Activated CD8-positive, alpha-beta memory T cell treated with anti-CD3 and anti-CD28 coated beads, Interleukin-2, amount 10 ng/mL, durations not matched to agents 7 days and 5 days (primary cell): ENCODE measurements at places on chromosomes 2 and 18.

DNA sequence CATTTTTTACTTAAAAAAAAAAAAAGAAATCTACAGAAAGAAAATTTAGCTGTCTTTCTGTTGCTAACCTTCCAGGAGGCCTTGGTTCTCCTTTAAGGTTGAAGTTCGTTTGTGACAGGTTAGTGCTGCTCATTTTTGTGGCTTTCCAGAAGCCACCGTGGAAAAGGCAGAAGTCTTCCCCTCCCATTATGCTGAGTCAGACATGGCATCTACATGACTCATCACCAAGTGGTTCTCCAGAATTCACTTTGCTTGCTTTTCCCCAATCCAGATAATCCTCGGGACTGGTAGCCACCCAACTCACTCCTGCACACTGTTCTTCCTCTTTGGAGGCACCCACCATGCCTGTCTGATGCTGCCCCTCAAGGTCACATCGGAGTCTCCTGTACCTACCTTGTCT lies 228.7 kb downstream of the PIK3C3 start:
- no peak overlapping the region for H3K4me3 ChIP-seq
- no peak overlapping the region for H3K27ac ChIP-seq
- H3K27me3 ChIP-seq, result peaks cover 2% of the 10 kb centered on the region
- no peaks in the 10 kb centered on the region for H3K4me1 ChIP-seq

DNA sequence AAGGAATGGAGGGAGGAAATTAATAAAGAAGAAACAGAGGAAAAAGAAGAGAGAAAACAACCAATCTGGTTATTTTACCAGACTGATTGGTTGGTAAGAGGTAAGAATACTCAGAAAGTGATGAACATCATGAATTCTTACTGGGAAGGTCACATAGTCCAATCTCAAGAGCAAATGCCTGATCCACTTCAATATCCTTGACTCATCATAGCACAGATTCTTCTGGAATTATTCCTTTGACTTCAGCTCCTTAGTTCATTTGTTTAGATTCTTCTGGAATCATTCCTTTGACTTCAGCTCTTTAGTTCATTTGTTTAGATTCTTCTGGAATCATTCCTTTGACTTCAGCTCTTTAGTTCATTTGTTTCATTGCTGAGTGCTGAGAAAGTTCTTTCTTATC lies 2030.6 kb upstream of the CELF4 start:
- H3K27me3 ChIP-seq, result no peaks in the 10 kb centered on the region
- H3K4me1 ChIP-seq, result no peaks in the 10 kb centered on the region
- no peak for DNase-seq
- H3K36me3 ChIP-seq, result no peaks in the 10 kb centered on the region
- H3K27ac ChIP-seq, result no peak overlapping the region

GRCh38 chr2:158619496-158619895 lies 162.7 kb downstream of the PKP4 start:
- H3K4me3 ChIP-seq, result no peak overlapping the region
- H3K27ac ChIP-seq, result no peak overlapping the region
- DNase-seq, result no peak
- peaks cover 10% of the 10 kb centered on the region for H3K4me1 ChIP-seq

DNA sequence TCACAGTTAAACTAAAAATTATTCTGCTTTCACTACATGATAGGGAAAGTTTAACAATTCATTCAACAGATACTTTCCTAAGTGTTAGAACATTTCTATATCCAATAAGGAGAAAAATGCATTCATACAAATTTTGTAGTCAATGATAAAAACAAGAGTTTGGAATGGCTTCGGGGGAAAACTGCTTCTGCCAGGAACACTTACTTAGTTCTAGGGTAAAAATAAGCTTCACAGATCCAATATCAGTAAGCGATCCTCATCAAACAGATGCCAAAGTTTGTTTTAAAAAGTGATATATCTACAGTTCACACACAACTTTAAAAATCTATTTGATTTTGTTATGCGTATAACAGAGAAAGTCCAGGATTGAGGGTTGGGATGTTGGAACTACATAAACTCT lies 199.7 kb downstream of the LRRTM4 start:
- no peak overlapping the region for H3K4me3 ChIP-seq
- no peaks in the 10 kb centered on the region for H3K36me3 ChIP-seq
- H3K27me3 ChIP-seq, result no peaks in the 10 kb centered on the region
- H3K27ac ChIP-seq, result no peak overlapping the region
- H3K4me1 ChIP-seq, result no peaks in the 10 kb centered on the region

GRCh38 chr2:239475161-239476028 lies 74.6 kb upstream of the HDAC4 start:
- no peak overlapping the region for H3K27ac ChIP-seq
- no peaks in the 10 kb centered on the region for H3K27me3 ChIP-seq
- H3K36me3 ChIP-seq, result no peaks in the 10 kb centered on the region

- no peaks in the 10 kb centered on the region for H3K27me3 ChIP-seq
- no peaks in the 10 kb centered on the region for H3K4me1 ChIP-seq
- no peak overlapping the region for H3K4me3 ChIP-seq
- DNase-seq, result no peak
Observed at GRCh38 chr2:193467276-193467987, 1272.7 kb upstream of the TMEFF2 start.

GRCh38 chr2:108585436-108585835 lies 51.2 kb downstream of the LIMS1 start:
- peaks cover 41% of the 10 kb centered on the region for H3K4me1 ChIP-seq
- H3K36me3 ChIP-seq, result no peaks in the 10 kb centered on the region
- H3K4me3 ChIP-seq, result no peak overlapping the region
- no peak for DNase-seq

GRCh38 chr2:22487541-22487940 lies 897.4 kb upstream of the KLHL29 start:
- H3K4me3 ChIP-seq, result no peak overlapping the region
- H3K27me3 ChIP-seq, result no peaks in the 10 kb centered on the region
- DNase-seq, result no peak
- H3K27ac ChIP-seq, result no peak overlapping the region
- H3K36me3 ChIP-seq, result no peaks in the 10 kb centered on the region
- no peaks in the 10 kb centered on the region for H3K4me1 ChIP-seq

DNA sequence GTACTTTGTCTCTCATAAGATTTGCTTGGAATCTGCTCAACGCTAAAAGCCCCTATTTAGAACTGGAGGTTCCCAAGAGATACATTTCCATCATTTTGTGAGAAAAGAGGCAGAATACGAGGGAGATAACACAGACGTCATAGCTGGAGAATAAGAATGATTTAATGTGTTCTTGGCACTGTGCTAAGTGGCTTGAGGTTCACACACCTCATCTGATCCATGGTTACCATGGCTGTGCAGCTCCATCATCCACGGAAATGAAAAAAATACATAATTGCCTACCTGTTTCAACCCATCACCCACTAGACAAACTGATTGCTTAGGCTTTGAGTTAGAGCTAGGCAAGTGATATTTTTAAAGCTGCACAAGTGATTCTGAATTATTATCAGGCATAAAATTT lies 227.6 kb downstream of the SLC8A1 start:
- DNase-seq, result no peak
- H3K27me3 ChIP-seq, result no peaks in the 10 kb centered on the region
- H3K4me3 ChIP-seq, result no peak overlapping the region
- H3K36me3 ChIP-seq, result no peaks in the 10 kb centered on the region
- H3K4me1 ChIP-seq, result no peaks in the 10 kb centered on the region
- H3K27ac ChIP-seq, result no peak overlapping the region

DNA sequence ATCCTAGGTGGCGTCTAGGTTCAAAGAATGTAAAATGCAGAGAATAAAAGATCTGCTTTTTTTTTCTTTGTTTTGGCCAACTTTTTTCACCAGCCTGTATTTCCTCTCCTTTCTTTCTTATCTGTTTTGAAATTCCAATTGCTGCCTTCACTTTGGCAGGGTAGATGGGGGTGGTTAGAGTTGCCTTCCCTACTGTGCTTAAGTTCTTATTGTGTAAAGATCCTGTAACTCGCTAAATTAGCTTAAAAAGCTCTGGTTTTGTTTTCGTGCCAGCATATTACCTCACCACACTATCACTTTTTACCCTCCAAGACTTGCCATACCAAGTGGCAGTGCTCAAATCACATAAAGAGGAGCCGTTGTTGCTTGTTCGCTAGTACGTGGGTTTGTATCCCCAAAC lies 921.7 kb downstream of the DPP10 start:
- no peak overlapping the region for H3K27ac ChIP-seq
- H3K27me3 ChIP-seq, result no peaks in the 10 kb centered on the region
- no peak overlapping the region for H3K4me3 ChIP-seq
- no peak for DNase-seq
- no peaks in the 10 kb centered on the region for H3K36me3 ChIP-seq

- no peaks in the 10 kb centered on the region for H3K36me3 ChIP-seq
- no peaks in the 10 kb centered on the region for H3K27me3 ChIP-seq
- no peak overlapping the region for H3K27ac ChIP-seq
Observed at GRCh38 chr2:16973586-16974286, 308.1 kb upstream of the CYRIA start.

DNA sequence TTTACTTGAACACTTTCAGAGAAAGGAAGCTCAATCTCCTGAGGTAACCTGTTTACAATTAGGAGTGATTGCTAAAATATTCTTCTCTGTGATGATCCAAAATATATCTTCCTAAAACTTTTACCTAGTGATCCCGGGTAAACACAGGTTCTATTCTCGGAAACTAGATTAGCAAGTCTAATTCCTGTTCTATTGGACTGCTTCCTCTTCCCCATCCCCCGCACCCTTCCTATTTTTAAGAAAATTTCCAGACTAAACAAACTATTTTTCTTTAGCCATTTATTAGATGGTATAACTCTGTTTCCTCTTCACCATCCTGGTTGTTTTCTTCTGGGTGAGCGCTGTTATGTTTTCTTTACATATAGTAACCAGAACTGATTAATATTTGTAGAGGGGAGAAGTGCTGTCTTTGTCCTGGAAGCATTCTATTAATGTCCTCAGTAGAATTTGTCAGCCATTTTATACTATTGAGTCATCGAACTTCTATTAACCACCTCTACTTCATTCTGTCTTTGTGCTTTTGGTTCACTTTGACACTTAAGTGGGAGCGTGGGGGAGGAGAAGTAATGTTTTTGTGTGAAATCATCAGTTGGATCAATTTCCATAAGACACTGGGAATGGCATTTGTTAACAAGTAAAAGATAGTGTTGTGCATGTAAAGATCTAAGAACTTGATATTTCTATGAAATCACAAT lies 31.8 kb downstream of the CREB1 start:
- no peak overlapping the region for H3K27ac ChIP-seq
- no peaks in the 10 kb centered on the region for H3K27me3 ChIP-seq
- peaks cover 50% of the 10 kb centered on the region for H3K36me3 ChIP-seq
- no peak overlapping the region for H3K4me3 ChIP-seq

GRCh38 chr2:207046724-207047123 lies 107.4 kb downstream of the CPO start:
- H3K36me3 ChIP-seq, result no peaks in the 10 kb centered on the region
- H3K4me1 ChIP-seq, result peaks cover 6% of the 10 kb centered on the region
- H3K27ac ChIP-seq, result no peak overlapping the region
- DNase-seq, result no peak
- H3K27me3 ChIP-seq, result peaks cover 7% of the 10 kb centered on the region

GRCh38 chr18:76399613-76400391 lies 95.2 kb downstream of the ZNF516 start:
- peaks cover 2% of the 10 kb centered on the region for H3K4me1 ChIP-seq
- H3K36me3 ChIP-seq, result no peaks in the 10 kb centered on the region
- peaks cover 25% of the 10 kb centered on the region for H3K27me3 ChIP-seq
- no peak overlapping the region for H3K4me3 ChIP-seq

DNA sequence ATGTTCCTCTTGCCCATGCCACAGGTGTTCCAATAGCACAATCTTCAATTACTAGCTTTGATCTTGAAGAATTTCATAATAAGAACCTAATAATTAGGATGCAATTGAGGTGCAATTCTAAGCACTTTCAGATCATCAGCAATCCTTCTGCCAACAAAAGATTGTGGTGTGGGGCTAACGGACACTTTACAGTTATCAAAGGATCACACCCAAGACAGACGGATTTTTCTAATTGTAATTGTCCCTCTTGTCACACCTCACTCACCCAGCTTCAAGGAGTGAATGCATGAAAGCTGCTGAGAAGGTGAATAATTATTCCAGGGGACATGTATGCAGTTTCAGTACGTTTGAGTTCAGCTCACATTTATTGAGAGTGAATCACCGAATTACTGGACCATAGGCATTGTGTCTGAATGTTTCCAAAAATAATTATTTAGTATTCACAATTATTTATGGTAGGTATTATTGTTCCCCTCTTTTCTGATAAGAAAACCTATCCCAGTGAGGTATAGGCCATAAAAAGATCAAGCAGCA lies 438.5 kb upstream of the TRIB2 start:
- DNase-seq, result no peak
- H3K4me3 ChIP-seq, result no peak overlapping the region
- peaks cover 13% of the 10 kb centered on the region for H3K27me3 ChIP-seq
- H3K27ac ChIP-seq, result no peak overlapping the region

- H3K4me1 ChIP-seq, result no peaks in the 10 kb centered on the region
- H3K4me3 ChIP-seq, result no peak overlapping the region
- H3K36me3 ChIP-seq, result no peaks in the 10 kb centered on the region
- H3K27me3 ChIP-seq, result no peaks in the 10 kb centered on the region
Observed at GRCh38 chr18:55880617-55881016, 292.6 kb upstream of the TCF4 start.

GRCh38 chr2:143334837-143335236 lies 205.6 kb downstream of the ARHGAP15 start:
- H3K27me3 ChIP-seq, result no peaks in the 10 kb centered on the region
- H3K36me3 ChIP-seq, result peaks cover 28% of the 10 kb centered on the region
- no peak overlapping the region for H3K4me3 ChIP-seq
- H3K4me1 ChIP-seq, result no peaks in the 10 kb centered on the region
- no peak overlapping the region for H3K27ac ChIP-seq

- H3K36me3 ChIP-seq, result peaks cover 34% of the 10 kb centered on the region
- H3K27ac ChIP-seq, result no peak overlapping the region
- no peak for DNase-seq
- peaks cover 19% of the 10 kb centered on the region for H3K4me1 ChIP-seq
- H3K27me3 ChIP-seq, result no peaks in the 10 kb centered on the region
- no peak overlapping the region for H3K4me3 ChIP-seq
Observed at GRCh38 chr18:8626414-8627106, 17.3 kb downstream of the RAB12 start.

- no peak for DNase-seq
- H3K4me1 ChIP-seq, result no peaks in the 10 kb centered on the region
- no peak overlapping the region for H3K27ac ChIP-seq
Observed at GRCh38 chr18:78126536-78126935, 853.1 kb upstream of the SALL3 start.

GRCh38 chr2:200399046-200399445 lies 92.6 kb downstream of the SPATS2L start:
- H3K4me1 ChIP-seq, result peaks cover 13% of the 10 kb centered on the region
- H3K36me3 ChIP-seq, result peaks cover 38% of the 10 kb centered on the region
- no peak overlapping the region for H3K27ac ChIP-seq
- H3K4me3 ChIP-seq, result no peak overlapping the region
